NCI-H446 treated with DMSO at 0.1 percent for 48 hours (cell line): ENCODE measurements at places on chromosomes 6 and 20.

GRCh38 chr20:44054118-44054517 lies 132.9 kb downstream of the JPH2 start:
- DNase-seq: no peak

DNA sequence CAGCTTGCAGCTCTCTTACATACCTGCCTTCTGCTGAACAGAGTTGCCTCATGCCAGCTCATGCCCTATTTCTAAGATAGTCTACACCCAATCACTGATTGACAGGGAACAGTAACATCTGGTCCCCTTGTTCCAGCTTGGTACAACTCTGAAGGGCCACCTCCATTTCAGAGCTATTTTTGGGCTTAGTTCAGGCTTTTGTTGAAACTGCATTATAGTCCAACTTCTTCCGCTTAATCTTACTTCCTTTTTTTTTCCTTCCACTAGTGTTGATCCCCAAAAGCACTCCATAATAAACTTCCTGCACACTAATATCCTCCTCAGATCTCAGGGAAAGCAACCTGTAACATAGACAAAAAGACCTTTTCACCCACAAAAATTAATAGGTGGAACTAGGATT lies 65.7 kb upstream of the TNFRSF21 start:
- DNase-seq: no peak

GRCh38 chr6:31048099-31048498 lies 37.8 kb downstream of the MUC22 start:
- no peak for DNase-seq

DNA sequence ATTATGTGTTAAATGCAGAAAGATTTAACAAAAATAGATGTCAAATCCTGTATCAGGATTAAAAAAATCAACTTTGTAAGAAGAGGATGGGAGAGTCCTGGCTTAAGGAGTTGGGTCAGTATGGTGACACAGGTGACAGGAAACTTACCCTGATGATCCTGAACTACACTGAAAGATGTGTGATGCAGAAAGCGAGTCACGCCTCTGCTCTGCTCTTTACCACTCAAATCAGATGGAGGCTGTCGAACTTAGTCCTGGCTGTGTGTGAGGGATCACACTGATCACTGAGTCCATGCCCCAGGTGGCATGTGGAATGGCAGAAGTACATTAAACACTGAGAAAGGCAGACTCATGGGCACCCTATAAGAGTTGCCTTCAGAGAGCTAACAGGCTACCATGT lies 92.9 kb downstream of the GJA10 start:
- DNase-seq: no peak

GRCh38 chr20:46739431-46740213 lies 30.2 kb downstream of the SLC2A10 start:
- no peak for DNase-seq

DNA sequence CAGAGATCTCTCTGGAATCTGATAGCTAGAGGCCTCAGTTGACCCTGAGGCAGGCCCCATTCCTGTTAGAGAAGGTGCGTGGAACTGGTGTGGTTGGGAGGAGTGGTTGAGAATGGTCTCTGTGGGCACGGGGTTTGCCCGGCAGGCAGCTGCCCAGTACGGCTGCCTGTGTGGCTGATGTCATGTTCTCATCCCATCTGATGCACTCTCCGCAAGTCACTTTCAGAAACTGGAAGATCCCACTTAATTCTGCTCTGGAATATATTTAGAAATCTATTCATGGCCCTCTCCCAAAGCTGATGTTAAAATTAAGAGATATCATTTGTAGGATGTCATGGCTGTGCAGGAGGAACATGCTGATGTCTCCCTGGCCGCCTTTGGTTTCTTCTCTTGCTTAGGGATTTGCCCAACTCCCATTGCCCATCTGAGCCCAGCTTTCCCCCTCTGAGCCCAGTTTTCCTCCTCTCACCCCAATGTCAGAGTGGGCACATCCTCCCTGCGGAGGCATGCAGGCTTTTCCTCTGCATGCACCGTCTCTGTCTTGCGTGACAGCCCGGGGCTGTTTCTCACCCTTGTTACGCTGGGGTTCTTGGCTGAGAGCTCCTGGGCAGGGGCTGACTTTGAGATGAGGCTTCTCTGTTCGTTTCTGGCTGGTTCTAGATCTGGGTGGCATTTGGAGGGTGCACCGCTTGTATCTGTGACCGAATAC lies 21.0 kb downstream of the PHACTR3 start:
- DNase-seq: no peak

- DNase-seq: no peak
Measured at GRCh38 chr20:23231561-23232218, 118.9 kb upstream of the NXT1 start.

DNA sequence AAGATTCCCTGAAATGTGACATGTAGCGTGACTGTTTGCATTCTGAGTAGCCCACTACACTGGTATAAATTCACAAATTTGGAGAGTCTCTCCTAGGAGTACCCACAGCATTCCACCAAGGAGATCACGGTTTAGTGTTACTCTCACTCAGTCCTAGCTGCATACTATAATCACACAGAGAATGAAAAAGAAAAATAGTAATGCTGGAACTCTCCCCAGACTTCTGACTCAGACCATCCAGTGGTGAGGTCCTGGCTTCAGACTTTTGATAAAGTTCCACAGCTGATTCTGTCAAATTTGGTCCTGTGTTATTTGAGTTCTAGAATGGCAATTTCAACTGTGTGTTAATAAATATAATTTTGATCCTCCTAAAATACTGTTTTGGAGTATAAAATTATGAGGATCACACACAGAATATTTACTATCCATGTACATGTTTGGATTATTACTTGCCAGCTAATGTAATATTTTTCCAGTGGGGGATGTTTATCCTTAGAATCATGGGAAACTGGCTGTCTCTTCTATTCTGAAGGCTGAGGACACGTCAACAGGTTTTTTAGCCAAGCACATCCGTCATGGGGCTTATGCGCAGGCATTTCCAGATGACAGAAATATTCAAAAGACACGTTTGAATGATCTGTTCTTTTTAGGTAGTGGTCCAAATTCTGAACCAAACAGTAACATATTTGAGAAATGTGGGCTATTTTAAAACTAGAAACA lies 5.1 kb upstream of the KIAA0408 start:
- DNase-seq: no peak

DNA sequence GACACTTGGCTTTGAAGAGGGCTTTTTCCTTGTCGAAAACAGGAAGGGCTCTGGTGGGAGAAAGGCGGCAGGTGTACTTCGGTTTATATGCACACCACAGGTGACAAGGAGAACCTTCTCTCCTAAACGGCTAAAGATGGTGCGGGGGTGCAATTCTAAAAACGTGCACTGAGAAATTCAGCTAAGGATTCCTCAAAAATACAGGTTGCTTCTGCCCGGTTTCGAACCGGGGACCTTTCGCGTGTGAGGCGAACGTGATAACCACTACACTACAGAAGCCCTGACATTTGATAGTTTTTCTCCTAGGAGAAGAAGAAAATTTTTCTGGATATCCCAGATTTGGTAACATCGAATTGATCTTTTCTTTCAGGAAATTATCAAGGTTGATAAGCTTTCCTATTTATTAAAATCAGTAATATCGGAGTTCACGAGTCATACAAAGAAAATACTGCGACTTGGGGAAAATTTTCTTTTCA lies 32.0 kb downstream of the POM121L2 start:
- peak; percentile 19 for DNase-seq

- DNase-seq: no peak
Measured at GRCh38 chr6:133787122-133787521, 101.8 kb upstream of the TCF21 start.
